H1 (cell line): ENCODE measurements at places on chromosomes 3 and 15. TPM values are rescaled to one million over a fixed set of nuclear protein-coding genes. Genes with fewer than 3 reads are reported as not detected.

GRCh38 chr3:109081746-109082510 lies 36.0 kb downstream of the MORC1 start:
- H3K27ac ChIP-seq: no peak overlapping the region
- H3K4me3 ChIP-seq: no peak overlapping the region
- DNase-seq: peak; percentile 31
- no peaks in the 10 kb centered on the region for H3K27me3 ChIP-seq
- H3K4me1 ChIP-seq: no peaks in the 10 kb centered on the region; the same call in 1 of the 2 replicates

GRCh38 chr3:65231544-65231943 lies 543.7 kb upstream of the ADAMTS9 start:
- no peaks in the 10 kb centered on the region for H3K4me1 ChIP-seq
- H3K4me3 ChIP-seq: no peak overlapping the region
- no peak overlapping the region for H3K27ac ChIP-seq
- H3K27me3 ChIP-seq: no peaks in the 10 kb centered on the region

Gene MYH15
- 0.10 TPM in 1 of 2 replicates, not detected in the other for total RNA-seq

DNA sequence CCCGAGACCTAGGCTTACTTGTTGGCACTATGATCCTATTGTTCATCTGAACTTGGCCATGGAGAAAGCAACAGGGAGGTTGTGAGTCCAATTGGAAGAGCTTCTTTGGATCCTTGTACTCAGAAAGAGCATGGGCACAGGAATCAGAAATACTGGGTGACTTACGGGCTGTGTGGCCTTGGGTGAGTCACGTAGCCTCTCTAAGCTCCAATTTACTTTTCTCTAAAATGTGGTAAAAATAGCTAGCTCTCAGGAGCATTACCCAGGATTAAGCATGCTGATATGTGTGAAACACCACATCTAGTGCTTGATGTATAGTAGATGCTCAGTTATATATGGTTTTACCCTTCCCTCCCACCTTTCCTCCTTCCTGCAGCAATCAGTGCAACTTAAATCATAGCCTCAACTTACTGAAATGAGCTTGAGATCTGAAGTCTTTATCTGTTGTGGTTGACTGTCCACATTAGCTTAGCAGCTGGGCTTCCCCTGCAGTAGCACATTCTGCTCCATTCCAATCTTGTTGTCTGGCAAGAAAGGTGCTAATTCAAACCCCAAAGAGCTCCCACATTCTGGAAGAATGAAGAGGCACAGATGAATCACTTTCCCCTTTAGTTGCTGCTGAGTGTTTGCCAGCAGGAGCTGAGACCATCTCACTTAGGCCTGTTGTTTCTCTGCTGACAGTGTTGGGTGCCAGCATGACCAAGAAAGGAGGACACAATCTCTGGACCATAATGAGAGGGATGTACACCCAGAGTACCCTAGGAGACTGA lies 299.1 kb upstream of the TRIM42 start:
- no peak overlapping the region for H3K27ac ChIP-seq
- DNase-seq: no peak
- no peak overlapping the region for H3K4me3 ChIP-seq
- H3K36me3 ChIP-seq: no peaks in the 10 kb centered on the region
- H3K27me3 ChIP-seq: no peaks in the 10 kb centered on the region

DNA sequence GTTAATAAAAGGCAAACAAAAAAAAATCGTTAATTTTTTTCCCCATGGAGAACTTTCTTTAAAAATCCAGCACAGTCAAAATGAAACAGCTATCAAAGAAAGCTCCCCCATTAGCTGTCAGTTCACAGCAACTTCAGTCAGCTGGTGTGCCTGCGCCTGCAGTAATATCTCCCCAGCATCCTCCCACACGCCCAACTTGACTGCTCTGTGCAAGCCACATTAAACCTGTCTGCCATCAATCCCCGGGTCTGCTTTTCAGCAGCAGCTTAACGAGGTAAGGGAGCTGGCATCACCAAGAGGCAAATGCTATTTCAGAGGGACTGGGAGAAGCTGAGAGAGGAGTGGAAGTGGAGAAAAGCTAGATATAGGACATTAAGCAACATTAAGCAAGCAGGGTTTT lies 337.5 kb downstream of the GAP43 start:
- H3K27me3 ChIP-seq: no peaks in the 10 kb centered on the region
- H3K36me3 ChIP-seq: no peaks in the 10 kb centered on the region
- no peak overlapping the region for H3K27ac ChIP-seq
- no peaks in the 10 kb centered on the region for H3K4me1 ChIP-seq

Gene GOLGA6L7
- not detected in 2 replicates for total RNA-seq

Gene ACTRT3
- 5.9 and 7.1 TPM in 2 replicates for total RNA-seq

DNA sequence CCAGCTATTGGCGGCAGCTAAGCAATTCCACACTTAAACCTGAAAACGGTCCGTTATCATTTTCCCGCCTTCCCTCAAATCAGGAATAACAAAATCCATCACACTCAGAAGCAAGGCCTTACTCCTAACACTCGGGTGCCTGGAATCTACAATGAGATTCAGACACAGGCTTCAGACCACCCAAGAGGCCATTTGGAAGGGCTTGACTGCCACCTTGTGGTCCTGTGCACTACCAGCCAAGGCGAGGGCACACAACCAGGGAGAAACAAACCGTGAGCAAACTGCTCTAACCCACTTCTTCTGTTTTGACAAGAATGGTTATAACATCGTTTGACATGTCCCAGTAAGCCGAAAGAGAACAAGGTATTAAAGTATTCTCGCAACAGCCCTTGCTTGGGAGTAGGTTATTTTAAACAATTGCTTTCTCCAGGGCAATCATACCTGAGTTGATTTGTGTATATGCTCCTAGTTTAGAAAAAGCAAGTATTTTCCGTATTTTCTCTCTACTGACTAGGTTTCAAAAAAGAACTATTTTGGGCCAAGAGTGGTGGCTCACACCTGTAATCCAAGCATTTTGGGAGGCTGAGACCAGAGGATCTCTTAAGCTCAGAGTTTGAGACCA lies 40.1 kb upstream of the TAFA4 start:
- peak; percentile 85 for DNase-seq
- no peaks in the 10 kb centered on the region for H3K4me1 ChIP-seq
- no peak overlapping the region for H3K4me3 ChIP-seq
- peaks cover 6% of the 10 kb centered on the region; the same call in 1 of the 2 replicates for H3K36me3 ChIP-seq

- H3K4me1 ChIP-seq: peaks cover 3% of the 10 kb centered on the region; the same call in 1 of the 2 replicates
- DNase-seq: no peak
- H3K4me3 ChIP-seq: no peak overlapping the region
- H3K27ac ChIP-seq: no peak overlapping the region
- no peaks in the 10 kb centered on the region for H3K27me3 ChIP-seq
These were observed 370.2 kb downstream of the EPHB1 start for GRCh38 chr3:135165260-135165659.
